ENCODE measurements at places on chromosomes 5 and 9.

DNA sequence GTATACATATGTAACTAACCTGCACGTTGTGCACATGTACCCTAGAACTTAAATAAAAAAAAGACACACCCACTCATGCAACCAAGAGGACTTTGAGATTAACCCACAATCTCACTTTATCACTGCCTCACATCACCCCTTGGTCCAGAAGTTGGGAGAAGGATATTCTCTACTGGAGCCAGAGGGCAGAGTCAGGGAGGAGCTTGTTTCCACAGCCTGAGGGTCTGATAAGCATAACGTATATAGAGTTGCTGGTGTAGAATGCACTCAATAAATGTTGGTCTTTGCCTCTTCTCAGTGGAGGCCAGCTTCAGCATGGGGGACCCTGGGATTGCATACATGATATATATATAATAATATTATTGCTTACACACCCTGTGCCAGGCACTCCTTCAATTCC is 10.1 kb downstream of the KCNV2 start:
- DNase-seq: no peak

DNA sequence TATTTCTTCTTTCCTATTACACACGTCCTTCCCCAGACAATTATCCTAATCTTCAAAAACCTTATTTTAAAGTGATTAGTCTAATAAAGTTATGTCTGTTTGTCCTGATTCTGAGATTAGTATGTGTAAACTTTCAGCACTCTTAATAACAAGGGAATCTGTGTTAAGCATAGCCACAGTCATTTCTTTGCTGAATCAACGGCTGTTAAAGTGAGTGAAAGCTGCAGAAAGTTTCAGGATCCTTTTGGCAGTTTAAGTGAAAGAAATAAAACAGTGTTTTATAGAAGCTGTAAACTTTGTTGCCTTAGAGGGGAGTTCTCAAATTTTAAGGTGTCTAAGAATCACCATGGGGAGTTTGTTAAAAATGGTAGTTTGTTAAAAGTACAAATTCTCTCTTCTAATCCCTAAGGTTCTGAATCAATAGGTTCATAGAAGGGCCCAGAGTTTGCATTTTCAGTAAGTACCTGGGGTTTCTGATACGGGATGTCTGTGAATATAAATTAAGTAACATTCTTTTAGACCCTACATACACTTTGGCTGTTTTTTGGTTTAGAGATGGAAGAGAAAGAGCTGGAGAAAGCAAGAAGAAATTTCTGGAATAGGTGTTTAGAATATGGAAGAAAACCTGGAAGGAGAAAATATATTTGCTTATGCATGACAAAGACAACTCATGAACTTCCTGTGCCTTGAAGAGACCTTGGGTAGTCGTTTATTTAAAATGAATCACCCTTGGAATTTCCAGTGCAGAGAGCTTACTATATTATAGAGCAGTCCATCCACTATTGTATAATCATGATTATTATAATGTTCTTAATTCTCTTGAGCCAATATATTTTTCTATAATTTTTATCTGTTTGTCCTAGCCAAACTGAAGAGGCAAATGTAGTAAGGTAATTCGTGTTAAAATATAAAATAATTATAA is 45.7 kb downstream of the SCAMP1 start:
- no peak for DNase-seq

GRCh38 chr5:117020999-117021398 is 446.4 kb upstream of the SEMA6A start:
- DNase-seq: no peak

- no peak for DNase-seq
These were observed 30.7 kb downstream of the ERGIC1 start for GRCh38 chr5:172864747-172865146.

- DNase-seq: no peak
These were observed 34.5 kb upstream of the GABRP start for GRCh38 chr5:170748951-170749471.

- DNase-seq: no peak
These were observed 20.4 kb upstream of the ITGA1 start for GRCh38 chr5:52767217-52767743.

GRCh38 chr9:33458444-33458843 is 11.1 kb upstream of the AQP3 start:
- no peak for DNase-seq

DNA sequence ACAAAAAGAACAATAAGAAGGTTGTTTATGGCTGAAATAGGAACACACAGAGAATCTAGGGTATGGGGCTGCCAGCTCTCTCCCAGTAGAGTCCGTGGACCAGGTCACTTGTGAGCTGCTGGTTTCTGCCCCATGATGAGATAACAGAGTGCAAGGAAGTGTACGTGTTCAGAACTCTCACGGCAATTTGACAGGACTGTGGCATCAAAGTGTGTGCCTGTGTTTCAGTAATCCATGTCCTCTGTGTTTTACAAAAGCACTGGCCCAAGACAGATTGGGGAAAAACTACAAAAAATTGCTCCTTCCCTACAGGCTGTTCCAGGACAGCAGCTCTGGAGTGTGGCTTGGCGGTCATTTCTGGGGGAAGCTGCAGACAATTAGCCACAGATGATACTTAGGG is 184.6 kb downstream of the AUH start:
- DNase-seq: no peak

DNA sequence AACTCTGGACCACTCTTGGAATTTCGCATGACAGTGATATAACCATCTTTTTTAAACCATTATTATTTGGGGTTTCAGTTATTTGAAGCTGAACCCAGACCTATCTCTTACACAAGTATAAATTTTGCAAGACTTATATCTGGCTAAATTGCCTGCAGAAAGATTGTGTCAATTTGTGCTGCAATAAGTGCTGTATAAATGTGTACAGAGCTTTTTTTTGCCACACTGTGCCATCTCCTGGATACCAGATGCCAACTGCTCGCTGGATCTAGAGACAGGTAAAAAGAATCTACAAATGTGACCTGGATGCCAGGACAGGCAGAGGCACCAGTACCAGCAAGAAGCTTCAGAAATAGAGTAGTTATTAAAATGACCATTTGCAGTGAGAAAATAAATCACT is 25.9 kb upstream of the TTC39B start:
- no peak for DNase-seq

DNA sequence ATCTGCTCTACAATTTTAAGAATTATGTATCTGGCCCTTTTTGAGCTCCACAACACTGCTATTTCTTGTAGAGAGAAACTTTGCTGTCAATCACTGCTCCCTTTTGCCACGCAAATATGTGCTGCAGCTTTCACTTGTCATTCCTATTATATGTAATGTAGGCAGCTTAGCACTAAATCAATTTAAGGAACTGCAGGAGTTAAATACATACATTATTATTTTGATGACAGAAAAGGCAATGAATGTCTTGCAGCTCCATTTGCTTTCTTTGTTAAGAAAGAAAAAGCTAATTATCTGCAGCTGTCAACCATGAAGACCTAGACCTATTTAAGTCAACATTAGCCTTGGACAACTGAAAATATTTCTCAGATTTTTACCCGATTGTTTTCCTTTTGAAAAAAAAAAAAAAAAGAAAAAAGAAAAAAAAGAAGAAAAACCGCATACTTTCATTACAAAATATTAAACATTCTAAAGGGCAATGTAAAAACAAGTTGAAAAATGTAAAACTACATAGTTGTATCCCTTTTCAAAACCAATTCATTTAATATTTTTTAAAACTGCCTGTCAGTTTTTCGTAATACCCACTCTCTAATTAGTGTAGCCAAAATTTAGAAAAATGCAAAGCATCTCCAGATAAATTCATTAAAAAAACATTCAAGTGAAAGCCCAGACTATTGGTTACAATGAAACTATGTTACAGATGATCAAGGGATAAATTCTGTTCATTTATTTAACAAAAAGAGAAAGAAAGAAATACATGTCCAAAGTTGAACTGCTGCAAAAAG is 57.2 kb downstream of the RFX3 start:
- DNase-seq: no peak

- no peak for DNase-seq
These were observed 69.0 kb downstream of the ADAMTSL1 start for GRCh38 chr9:18542837-18543405.

DNA sequence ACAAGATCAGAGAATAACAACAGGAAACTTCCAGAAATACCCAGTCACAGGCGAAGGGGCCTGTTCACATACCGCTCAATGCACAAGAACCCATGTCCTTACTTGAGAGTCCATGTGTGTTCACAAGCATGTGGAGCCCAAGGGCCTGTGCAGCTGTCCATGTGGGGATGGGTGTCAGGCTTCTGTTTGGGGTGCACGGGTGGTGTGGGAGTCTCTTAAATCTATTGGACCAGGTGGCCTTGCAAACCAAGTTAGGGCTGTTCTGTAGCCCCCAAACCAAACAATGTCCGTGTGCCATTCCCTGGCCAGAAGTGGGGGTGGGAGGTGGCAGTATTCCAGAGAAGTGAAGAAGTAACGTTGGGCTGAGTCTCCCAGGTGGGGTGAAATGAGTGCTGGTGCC is 222.3 kb downstream of the PBX3 start:
- no peak for DNase-seq

- DNase-seq: no peak
These were observed 53.9 kb downstream of the C9orf57 start for GRCh38 chr9:72006501-72006900.

- no peak for DNase-seq
These were observed 2.4 kb downstream of the MACIR start for GRCh38 chr5:103260951-103261350.

GRCh38 chr5:76337953-76338451 is 65.1 kb upstream of the IQGAP2 start:
- DNase-seq: no peak

- no peak for DNase-seq
These were observed 124.2 kb downstream of the KCNIP1 start for GRCh38 chr5:170628028-170628427.

- no peak for DNase-seq
These were observed 27.8 kb downstream of the TMEM167A start for GRCh38 chr5:83049370-83049885.

- DNase-seq: no peak
These were observed 244.0 kb downstream of the EPB41L4A start for GRCh38 chr5:112174959-112175594.

DNA sequence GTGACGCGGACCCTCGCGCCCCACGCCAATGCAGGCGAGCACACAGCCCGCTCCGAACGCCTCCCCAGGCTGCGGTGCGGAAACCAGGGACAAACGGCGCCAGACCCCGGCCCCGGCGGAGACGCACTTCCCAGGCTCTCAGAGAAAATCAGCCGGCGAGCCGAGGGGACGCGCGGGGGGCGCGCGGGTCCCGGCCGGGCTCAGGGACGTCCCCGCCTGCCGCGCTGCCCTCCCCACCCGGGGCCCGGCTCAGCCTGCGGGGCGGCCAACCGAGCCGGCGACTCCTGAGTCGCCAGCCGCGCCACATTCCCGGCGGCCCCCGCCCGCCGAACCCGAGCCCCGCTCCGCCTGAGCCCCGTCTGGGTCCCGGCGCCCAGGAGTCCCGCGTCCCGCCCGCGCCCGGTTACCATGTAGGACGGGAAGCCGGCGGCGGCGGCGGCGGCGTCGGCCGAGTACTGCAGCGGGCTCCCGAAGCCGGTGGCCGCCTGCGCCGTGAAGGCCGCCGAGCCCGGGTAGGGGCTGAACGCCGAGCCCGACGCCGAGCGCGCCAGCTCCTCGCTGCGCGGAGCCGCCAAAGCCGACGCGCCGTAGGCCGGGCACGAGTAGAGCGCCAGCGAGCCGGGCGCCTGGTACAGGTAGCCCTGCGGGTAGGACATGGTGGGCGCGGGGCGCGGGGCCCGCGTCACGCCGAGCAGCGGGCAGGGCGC is 566 bp downstream of the IRX2 start:
- DNase-seq: no peak

GRCh38 chr9:38694676-38695075 is 25.3 kb downstream of the FAM240B start:
- DNase-seq: no peak

Measured in left ventricle myocardium superior (tissue), 1 donor.